ENCODE measurements at places on chromosomes 16 and 17.

GRCh38 chr17:55688057-55688456 lies 34.6 kb downstream of the TMEM100 start:
- no peak for DNase-seq

DNA sequence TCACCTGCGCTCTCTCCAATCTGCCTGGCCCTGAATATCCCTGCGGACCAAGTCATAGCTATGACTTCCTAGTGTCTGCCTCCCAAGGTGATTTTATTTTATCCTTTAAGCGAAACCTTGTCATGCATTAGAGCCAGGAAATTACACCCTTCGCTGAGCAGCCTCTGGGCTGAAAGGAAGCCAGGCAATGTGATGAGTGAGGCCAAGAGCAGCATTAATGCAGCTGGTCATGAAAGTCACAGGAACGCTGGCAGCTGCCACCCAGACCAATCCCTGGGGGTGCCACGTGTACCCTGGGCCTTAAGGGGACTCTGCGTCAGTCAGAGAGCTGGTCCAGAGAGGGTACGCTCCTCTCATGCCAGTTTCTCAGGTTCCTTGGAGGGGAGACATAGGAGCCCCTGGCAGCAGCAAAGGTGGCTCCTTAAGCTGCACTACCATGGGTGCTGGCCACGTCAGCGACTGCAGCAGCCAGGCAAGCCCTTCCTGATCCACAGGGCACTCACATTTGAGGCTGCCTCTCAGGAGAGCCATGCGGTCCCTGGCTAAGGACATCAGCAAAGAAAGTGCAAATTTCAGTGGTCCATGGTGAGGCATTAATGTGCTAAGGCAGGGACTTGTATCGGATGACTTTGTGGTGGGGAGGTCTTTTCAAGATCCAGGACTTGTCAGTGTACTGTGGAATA lies 42.7 kb upstream of the WSCD1 start:
- DNase-seq: no peak

GRCh38 chr16:54649876-54650275 lies 280.8 kb upstream of the IRX5 start:
- no peak for DNase-seq

DNA sequence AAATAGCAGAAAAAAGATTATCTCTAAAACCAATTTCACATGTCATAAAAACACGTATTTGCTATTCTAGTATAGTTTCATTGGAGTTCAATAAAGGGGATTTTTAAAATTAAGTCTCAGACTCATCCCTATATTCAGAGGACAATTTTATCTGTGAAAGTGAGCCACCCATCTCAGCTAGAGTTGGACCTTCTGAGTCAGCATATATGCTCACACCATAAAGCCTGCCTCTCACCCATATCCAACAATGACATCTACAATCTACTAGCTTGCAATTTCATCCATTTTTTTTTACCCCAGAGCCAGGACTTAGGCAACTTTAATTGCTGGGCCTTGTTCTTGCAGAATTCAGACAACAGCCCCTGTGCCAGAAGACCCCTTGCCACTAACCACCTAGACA lies 165.3 kb upstream of the DYNLRB2 start:
- DNase-seq: no peak

DNA sequence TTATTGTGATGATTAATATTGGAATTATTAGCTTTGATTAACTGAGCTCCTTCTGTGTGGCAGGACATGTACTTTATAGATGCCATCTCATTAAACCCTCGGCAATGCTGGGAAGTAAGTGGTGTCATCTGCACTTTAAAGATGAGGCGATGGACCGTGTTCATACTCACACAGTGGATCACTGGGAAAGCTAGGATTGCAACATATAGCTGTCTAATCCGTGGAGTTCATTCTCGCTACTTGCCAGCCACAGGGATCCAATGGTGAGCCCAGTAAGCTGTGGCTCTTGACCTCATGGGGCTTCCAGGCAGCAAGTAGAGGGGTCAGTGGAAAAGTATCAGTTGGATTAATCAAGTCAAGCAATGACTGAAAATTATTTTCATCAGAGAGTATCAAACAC lies 587.9 kb downstream of the CDH13 start:
- no peak for DNase-seq

DNA sequence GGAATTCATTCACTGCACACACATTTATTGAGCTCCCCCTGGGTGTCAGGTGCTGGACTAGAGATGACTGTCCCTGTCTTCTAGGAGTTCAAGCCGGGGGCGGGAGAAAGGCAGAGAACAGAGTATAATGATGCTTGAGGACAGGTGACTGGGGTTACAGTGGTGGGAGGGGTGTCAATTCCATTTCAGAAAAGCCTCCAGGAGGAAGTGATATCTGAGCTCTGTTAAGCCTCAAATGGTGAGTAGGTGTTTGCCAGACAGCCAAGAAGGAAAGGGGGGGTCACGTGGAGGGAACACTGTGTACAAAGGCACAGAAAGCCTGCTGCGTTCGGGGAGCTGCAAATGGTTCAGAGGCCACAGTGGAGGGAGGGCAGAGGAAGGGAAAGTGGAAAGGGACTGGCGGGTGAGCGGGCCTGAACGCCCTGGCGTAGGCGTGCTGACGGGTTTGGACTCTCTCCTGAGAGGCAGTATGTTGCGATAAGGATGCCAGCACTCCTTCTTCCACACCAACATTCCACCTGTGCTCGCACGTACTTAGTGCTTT lies 9.7 kb upstream of the NXPH3 start:
- DNase-seq: no peak

DNA sequence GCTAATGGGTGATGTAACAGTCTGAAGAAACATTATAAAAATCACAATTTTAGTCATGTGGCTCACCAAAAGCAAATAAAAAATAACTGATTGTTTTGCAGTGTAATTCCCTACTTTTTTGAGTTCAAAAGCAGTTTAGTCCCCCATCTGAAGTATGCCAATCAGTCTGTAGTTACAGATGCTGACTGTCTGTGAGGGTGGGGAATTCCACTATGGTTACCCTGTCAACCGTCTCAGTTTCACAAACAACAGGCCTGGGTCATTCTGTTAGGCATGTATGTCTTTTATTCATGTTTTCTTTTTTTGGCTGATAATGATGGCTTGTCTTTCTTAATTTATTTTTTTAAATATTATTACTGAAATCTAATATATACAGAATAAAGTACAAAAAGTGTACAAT lies 69.3 kb downstream of the STXBP4 start:
- DNase-seq: no peak

DNA sequence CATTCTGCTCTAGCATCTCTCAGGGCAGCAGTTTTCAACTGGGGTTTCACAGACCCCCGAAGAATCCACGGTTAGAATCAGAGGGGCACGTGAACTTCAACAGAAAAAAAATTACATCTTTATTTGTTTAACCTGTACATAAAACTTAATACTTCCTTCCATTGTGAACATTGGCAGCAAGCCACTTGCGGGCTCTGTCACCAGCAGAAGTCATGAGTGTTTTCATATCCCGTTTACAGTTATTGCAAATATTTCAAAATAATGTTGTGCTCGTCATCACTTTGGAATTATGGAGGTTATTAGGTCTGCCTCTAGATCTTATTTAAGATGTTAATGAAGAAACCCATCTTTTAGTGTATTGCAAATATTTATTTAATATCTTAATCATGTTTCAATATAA lies 109.8 kb downstream of the SDR42E1 start:
- DNase-seq: no peak

DNA sequence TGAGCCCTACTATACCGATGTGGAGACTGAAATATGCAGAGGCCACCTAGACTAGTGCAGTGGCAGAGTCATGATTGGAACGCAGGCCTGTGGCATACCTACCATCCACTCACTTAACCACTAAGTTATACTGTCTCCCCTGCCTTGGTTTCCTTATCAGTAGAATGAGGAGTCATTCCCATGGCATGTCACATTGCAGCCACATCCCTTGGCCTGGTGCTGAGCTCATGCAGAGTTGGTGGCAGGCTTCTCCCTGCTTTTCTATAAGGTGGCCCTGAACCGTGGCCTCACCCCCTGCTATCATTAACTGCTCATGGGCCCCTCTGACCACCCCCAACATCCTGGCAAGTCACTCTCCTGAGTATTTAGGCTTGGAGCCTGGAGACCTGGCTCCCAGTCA lies 212.5 kb downstream of the KATNIP start:
- DNase-seq: no peak

DNA sequence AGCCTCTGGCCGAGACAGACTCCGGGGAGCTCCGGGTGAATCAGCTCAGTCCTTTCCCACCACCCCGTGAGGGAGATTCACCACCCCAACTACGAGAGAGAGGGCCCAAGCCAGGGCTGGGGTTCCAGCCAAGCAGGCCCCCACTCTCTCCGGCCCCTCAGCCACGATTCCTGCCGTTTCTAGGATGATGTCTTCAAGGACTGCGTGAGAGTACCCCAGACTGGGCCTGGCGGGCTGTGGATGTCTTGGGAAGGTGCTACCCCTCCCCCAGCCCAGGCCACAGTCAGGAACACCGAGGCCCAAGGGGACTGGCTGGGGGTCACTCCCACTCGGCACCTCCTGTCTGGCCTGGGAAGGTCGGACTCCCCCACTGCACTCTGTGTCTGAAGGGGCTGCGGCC lies 21.6 kb upstream of the PABPN1L start:
- no peak for DNase-seq

DNA sequence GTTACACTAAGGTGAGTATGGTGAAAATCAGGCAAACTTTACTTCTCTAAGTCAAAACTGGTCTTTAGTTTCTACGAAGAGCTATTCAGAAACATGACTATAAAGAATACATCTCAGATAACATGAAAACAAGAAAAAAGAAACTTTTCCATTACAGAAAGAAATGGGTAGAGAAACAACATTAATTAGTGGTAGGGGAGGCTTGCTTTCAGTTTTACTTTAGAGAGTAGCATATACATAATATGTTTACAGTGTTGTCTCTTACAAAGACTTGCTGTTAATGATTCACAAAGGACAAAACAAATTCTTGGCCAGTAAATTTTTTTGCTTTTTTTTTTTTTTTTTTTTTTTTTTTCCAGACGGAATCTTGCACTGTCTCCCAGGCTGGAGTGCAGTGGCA lies 34.2 kb downstream of the CRLF3 start:
- no peak for DNase-seq

DNA sequence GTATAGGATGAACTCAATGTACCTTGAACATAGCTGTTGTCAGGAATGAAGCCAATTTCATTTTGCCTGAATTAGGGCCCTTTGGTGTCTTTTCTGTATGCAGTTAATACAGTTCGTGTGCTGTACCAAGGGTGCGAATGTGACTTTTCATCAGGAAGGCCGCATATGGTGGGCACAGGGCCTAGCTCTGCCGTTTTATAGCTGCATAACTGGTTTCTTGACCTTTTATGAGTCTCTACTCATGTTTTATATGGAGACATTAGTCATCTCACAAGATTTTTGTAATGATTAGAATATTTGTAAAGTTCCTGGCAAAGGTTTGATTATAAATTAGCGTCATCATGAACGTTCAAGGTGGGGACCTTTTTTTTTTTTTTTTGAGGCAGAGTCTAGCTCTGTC lies 511.6 kb downstream of the MAF start:
- no peak for DNase-seq

DNA sequence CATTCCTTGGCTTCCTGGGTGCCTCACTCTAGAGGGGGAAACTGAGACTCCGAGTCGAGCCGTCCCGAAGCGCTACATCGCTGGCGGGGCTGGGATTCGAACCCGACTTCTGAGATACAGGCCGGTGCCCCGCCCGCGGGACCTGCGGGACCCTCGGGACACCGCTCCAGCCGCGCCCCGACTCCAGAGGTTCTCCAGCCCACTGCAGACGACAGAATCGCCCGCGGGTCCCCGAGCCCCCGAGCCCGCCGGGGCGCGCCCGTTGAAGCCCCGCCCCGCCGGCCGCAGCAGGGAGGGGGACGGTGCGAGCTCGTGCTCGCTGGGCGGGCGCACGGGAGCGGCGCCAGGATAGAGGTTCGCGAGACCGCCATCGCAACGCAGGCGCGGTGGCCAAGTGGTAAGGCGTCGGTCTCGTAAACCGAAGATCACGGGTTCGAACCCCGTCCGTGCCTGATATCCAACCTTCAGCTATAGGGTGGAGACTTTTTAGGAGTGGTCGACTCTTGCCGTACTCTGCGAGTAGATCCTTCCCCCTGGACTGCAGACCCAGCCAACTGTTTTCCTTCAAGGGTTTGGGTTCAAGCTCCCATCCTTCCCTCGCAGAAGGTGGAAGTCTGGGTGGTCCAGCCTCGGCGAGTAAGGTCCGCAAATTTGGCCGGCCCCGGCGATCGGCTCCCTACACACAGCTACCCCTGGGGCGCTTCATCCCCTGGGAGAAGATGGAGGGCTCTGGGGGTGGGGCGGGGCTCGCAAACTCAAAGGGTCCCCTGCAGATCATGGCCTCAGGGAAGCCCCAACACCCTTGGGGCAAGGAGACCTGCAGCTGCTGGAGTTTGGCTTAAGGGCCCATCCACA lies 214.6 kb downstream of the MRTFB start:
- peak; percentile 26 for DNase-seq

DNA sequence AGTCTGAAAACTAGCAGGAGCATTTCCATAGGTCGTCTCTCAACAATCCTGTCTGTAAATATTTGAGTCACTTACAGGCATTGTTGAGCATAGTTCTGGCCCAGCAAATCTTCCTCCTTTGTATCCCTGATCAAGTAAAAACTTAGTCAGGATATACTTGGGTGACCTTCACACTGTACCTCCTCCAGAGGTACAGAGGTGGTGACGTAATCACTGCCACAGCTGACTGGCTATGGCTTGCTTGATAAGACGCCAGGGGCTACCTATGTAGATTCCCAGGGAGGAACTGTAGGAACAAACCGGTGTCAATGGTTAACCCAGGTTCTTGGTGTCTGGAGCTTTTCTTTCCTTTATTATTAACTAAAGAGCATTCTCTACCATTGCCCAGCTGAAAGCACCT lies at the start of gene KCNJ16:
KCNJ16 (plus strand) TSS at position 270 of the 400 bp plus-strand sequence. CDS start 56,863 bp downstream, outside the sequence.
- DNase-seq: no peak

DNA sequence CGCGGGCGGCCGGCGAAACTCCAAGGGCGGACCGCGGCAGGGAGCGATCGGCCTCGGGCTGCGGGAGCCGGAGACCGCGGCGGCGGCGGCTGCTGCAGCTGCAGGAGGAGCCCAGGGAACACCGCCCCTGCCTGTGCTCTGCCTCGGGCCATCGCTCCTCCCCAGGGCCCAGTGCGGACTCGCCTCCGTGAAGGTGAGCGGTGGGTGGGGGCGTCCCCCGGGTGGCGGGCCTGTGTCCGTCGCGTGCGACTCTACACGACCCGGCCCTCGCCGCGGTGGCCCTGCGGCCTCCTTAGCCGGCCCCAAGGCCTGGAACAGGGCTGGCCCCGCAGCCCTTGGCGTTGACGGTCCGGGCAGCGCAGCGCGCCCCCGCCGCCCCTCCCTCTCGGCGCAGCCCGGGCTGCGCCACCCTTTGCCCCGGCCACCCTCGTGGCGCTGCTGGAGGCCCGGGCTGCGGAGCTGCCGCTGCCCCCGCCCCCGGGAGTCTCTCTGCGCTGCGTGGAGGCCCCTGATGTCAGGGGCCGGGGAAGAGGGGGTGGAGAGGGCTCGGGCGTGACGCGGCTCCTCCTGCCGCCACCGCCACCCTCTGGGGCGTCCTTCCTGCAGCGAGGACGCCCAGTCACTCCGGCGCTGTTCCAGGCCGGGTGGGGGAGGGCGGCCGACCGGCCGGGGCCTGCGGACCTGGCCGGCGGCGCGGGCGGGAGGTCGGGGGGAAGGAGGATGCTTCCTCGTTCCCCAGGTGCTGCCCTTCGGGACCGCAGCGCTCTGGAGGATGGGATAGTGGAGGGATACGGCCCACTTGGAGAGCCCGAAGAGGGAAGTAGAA lies 485 bp downstream of the DYNLL2 start:
- DNase-seq: no peak

Measured in NCI-H1436 treated with DMSO at 0.1 percent for 48 hours (cell line).